Left cardiac atrium (tissue), 4 donors: ENCODE measurements at places on chromosomes 3 and 15. TPM values are rescaled to one million over a fixed set of nuclear protein-coding genes. Genes with fewer than 3 reads are reported as not detected.

DNA sequence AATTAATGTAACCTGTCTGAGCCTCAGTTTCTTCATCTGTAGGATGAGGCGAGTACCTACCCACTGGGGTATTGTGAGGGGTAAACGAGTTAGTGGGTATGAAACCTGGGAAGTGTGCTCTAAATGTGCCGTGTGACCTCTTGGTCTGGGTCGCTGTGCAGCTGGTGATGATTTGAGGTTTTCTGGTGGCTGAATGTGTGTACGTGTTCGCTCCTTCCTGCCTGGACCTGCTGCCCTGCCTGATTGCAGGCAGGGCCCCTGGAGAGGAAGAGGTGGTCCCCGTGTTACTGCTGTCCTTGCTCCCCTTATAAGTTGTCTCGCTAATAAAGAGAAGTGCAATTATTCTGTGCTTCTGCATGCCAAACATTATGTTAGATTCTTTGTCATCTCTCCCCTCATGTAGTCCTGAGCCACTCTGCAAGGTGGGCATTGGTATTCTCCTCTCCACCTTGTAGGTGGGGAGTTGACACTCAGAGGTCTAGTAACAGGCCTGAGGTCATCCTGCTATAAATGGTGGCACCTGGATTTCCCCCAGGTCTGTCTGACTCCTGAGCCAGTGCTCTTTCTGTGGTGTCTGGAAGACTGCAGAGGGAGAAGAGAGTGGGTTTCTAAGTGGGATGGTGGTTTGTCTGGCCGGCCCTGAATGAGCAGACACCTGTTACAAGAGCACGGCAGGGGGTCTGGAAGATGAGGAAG lies 15.7 kb downstream of the PDIA5 start:
- no peak for DNase-seq

DNA sequence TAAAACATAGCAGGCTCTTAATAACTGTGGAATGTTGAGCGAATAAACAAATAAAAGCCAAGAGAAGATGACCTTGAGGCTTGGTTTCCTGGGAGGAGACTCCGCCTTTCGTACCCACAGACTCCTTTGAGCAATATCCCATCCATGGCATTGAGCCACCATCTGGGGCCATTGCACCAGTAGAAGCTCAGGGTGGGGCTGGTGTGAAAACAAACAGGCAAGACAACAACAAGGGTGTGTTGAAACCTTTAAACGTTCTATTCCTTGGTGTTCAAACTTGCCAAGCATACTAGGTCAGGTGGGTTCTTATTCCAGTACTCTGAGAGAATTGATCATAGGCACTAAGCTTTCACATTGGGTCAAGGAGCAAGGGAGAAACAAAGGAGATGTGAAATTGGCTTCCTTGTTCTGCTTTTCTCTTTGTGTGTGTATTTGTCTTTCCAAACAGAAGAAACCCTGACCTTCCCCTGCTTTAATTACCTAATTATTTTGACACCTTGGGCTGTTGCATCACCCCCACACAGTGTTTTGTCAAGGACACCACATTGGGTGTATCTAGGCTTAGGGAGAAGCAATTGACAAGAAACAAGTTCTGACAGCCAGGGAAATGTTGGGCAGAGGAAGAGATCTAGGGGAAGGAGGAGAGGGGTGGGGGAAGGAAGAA lies 105.1 kb upstream of the BCL6 start:
- peak; percentile 39 for DNase-seq

- no peak for DNase-seq
Measured at GRCh38 chr3:138944929-138945708, 1.8 kb downstream of the FOXL2 start.

DNA sequence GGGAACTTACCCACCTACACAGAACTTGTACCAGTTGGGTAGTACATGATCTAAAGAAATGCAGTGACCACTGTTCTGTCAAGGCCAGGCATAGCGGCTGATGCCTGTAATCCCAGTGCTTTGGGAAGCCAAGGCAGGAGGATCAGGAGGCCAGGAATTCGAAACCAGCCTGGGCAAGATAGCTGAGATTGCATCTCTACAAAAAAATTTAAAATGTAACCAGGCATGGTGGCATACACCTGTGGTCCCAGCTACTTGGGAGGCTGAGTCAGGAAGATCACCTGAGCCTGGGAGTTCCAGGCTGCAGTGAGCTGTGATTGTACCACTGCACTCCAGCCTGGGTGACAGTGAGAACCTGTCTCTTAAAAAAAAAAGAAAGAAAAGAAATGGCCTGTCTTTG lies 321.0 kb downstream of the FEZF2 start:
- no peak for DNase-seq

- no peak for DNase-seq
Measured at GRCh38 chr3:159584421-159584820, 404.2 kb upstream of the IL12A start.

- DNase-seq, result no peak
Measured at GRCh38 chr3:64650096-64650622, 37.6 kb downstream of the ADAMTS9 start.

- no peak for DNase-seq
Measured at GRCh38 chr3:65785065-65785645, 253.6 kb downstream of the MAGI1 start.

DNA sequence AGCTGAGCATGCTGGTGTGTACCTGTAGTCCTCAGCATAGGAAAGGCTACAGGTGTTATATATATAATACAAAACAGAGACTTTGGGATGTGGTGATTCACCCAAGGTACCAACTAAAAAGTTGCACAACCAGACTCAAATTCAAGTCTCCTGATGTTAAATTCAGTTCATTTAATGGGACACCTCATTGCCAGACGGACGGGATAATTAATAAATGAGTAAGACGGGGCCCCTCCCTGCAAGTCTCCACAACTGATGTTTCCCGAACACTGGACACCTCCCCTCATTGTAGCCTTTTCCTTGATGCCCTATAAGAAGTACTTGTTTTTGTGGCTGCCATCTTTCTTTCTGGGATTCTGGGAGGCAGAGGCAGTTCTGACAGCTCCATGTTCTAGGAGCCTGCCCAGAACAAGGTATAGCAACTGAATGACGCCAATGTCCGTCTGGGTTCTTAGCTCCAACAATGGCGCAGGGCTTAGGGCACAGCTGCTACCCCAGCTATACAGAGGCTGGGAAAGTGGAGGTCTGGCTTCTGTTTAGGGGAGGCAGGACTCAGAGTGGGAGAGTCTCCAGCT lies 50.7 kb downstream of the CDC25A start:
- no peak for DNase-seq

DNA sequence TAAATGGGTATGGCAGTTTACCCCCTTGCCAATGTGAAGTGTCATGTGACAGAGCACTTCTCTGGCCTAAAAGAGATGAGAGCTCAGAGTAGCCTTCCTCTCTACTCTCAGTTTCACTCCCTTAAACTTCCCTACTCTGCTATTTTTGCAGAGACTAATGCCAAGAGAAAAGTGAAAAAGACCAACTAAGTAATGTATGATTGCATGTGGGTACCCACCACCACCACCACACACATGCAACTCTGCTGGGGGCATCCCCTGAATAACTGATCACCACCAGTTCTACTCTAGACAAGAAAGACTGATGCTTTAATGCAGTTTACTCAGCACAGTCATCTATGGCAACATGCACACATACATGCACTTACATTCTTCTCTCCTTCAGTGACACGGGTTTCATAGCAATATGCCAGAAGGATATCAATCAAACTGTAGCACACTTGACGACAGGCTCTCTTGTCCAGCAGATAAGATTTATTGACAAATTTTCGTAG lies 31.3 kb downstream of the SHQ1 start:
- no peak for DNase-seq

GRCh38 chr3:48018841-48019240 lies 2.6 kb upstream of the MAP4 start:
- no peak for DNase-seq

The CLCN2 gene
- total RNA-seq, result 2.6 TPM

The LDHAL6B gene
- not detected for total RNA-seq

The IQCF5 gene
- total RNA-seq, result not detected

The MRAS gene
- 213 TPM for total RNA-seq
